ENCODE measurements at places on chromosomes 12 and 14. TPM values are rescaled to one million over a fixed set of nuclear protein-coding genes. Genes with fewer than 3 reads are reported as not detected.
A peak's percentile ranks its signal among the peaks of the same experiment; 100 is the strongest.

NUAK1 gene
- polyA plus RNA-seq: 2.9 TPM

TCL1A gene
- not detected for polyA plus RNA-seq

DNA sequence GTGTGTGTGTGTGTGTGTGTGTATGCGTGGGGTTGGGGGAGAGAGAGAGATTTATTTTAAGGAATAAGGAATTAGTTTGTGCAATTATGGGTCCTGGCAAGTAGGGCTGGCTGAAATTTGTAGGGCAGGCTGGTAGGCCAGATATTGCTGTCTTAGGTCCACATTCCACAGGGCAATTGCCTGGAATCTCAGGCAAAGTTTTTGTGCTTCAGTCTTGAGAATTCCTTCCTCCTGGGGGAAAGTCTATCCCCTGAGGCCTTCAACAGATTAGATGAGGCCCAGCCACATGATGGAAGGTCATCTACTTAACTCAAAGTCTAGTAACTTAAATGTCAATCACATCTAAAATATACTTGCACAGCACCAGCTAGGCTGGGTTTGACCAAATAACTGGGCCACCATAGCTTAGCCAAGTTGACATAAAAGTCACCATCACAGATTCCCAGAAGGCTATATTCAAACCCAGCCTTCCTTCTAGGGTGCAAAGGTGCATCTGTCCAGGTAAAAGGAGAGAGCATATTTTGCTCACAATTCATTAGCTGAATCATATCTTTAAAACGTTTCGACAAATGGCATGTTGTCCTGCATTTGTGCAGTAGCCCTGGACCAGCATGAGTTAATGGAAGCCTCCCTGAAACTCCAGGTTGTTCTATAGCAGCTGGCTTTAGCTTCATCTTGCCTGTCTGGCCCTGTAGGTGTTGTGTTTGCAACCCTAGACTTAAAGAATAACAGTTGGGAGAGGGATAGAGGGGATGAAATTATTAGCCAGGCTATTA, 63.1 kb downstream of the C14orf132 start:
- DNase-seq: peak; percentile 37
- no peaks in the 10 kb centered on the region for H3K27me3 ChIP-seq
- H3K36me3 ChIP-seq: no peaks in the 10 kb centered on the region
- no peak overlapping the region for H3K4me3 ChIP-seq

RNASE7 gene
- not detected for polyA plus RNA-seq

DNA sequence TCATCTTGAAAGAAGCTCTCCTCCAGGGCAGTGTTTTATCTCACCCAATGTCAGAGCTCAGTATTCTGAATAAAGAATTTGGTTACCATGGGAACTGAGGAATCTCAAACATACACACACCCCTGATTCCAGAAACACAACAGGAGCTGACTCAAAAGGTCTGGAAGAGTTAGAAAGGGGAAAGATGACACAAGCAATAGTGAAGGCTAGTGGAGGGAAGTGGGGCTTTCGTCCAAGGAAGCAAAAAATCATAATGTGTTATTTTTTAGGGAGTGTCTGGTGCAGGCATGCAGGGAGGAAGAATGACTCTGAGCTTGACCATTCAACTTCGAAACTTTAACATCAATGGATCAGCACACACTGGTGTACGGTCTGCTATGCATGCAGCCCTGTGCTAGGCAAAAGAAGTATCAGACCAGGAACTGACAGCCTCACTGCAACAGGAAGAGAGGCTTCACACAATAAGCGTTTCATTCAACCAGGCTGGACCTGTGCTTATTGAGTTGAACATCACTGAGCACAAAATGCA, 20.3 kb downstream of the HEBP1 start:
- no peak overlapping the region for H3K27ac ChIP-seq
- no peaks in the 10 kb centered on the region for H3K27me3 ChIP-seq
- peak; percentile 70 for DNase-seq
- no peaks in the 10 kb centered on the region for H3K4me1 ChIP-seq
- peaks cover 3% of the 10 kb centered on the region for H3K36me3 ChIP-seq

LRRK2 gene
- 8.6 TPM for polyA plus RNA-seq

LPAR5 gene
- 0.97 TPM for polyA plus RNA-seq

ARID2 gene
- polyA plus RNA-seq: 4.4 TPM

GLIPR1L1 gene
- not detected for polyA plus RNA-seq

RERG gene
- polyA plus RNA-seq: 29.3 TPM

GRCh38 chr14:85634205-85634604, 104.3 kb downstream of the FLRT2 start:
- H3K4me1 ChIP-seq: no peaks in the 10 kb centered on the region
- DNase-seq: no peak
- H3K36me3 ChIP-seq: no peaks in the 10 kb centered on the region
- no peak overlapping the region for H3K27ac ChIP-seq
- no peaks in the 10 kb centered on the region for H3K27me3 ChIP-seq

P2RX2 gene
- polyA plus RNA-seq: 0.37 TPM

- peaks cover 4% of the 10 kb centered on the region for H3K4me1 ChIP-seq
- no peaks in the 10 kb centered on the region for H3K27me3 ChIP-seq
- H3K4me3 ChIP-seq: no peak overlapping the region
- no peak for DNase-seq
- H3K27ac ChIP-seq: no peak overlapping the region
Measured at GRCh38 chr14:23137192-23137812, 18.2 kb upstream of the CEBPE start.

GRCh38 chr14:92683041-92683440, 65.4 kb downstream of the LGMN start:
- no peaks in the 10 kb centered on the region for H3K27me3 ChIP-seq
- DNase-seq: no peak
- H3K4me3 ChIP-seq: no peak overlapping the region
- H3K36me3 ChIP-seq: no peaks in the 10 kb centered on the region
- no peaks in the 10 kb centered on the region for H3K4me1 ChIP-seq
